Naive B cell (primary cell): ENCODE measurements at places on chromosomes 1 and 21.

DNA sequence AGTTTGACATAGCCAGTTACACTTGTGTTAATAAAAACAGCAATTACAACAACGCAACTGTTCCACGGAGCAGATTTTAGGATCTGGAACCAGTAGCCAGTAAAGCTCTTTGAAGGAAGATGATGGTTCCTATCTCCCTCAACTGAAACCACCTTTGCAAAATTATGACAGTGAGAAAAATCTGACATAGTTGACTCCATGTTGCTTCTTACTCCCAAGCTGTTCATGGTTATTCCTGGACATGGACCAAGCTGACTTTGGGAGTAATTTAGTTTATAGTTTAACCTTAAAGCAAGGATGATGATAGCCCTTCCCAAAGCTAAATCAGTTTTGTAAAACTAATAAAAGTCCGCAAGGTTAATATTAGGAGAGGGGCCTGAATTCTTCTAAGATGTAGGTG is 518.0 kb upstream of the ZP4 start:
- DNase-seq = no peak

GRCh38 chr1:169550294-169550693 is 36.0 kb downstream of the F5 start:
- DNase-seq = peak; percentile 29

GRCh38 chr1:31593770-31594632 is 17.7 kb downstream of the TINAGL1 start:
- peak; percentile 66 for DNase-seq

DNA sequence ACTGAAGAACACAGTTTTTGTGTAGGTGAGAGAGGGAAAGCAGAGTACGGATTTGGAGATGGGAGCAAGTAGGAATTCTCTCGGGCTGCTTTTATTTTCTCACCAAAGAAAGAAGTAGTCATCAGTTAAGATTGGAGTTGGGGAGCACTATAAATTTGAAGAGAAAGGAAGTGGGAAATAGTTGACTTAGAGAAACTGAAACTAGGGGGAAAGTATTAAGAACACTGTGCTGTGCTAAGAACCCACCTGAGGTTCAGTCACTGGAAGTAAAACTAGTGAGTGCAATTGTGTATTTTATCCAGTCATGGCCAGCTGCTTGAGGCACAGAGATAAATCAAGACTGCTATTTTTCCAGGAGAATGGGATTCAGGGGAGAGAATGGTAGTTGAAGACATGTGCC is 37.4 kb downstream of the CLCC1 start:
- no peak for DNase-seq

DNA sequence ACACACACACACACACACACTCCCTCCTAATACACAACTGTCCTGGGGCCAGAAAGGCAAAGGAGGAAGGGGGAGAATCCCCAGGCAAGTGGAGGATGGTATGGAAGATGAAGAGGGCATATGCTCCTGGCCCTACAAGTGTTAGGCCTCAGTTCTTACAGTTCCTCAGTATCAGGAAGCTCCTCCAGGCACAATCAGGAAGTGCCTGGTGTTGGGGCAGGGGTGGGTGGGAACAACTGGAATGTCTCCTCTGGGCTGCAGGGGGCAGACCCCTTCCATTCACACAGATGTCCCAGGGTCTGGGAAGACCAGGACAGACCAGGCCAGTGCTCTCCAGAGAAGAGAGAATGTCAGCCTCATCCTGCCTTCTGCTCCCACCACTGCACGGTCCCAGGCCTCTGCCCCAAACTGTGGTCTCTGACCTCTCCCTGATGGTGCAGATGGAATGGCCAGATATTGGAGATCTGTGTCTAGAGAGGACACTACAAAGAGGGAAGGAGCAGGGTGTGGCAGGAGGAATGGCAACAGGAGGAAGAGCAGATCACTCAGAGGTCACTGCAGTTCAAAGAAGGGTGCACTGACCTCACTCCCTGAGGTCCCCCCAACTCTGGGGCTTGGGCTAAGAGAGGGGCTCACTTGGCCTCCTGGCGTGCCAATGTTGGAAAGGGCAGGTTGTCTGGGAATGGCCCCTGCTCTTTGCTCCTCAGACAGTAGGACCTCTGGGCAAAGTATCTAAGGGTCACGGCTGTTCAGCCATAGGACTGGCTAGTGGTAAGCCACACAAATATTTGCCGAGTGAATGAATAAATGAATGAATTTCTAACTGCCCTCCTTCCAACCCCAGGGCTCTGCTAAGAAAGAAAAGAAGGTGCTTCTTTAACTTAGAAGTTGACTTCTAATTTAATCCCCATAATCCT is 2.5 kb upstream of the DENND2D start:
- DNase-seq = no peak

- no peak for DNase-seq
These were observed 18.5 kb downstream of the CDCP2 start for GRCh38 chr1:54134295-54134694.

GRCh38 chr1:37002898-37003297 is 31.4 kb downstream of the GRIK3 start:
- DNase-seq = no peak

DNA sequence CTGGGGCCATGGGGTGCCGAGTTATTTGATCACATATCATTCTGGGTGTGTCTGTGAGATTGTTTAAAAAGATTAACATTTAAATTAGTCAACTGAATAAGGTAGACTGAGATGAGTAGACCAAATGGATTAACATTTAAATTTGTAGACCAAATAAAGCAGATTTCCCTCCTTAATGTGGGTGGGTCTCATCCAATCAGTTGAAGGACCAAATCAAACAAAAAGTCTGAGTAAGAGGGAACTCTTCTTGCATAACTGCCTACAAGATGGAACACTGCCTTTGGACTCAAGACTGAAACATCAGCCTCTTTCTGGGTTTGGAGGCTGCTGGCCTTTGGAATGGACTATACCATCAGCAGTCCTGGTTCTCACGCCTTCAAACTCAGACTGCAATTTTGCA is 17.0 kb upstream of the SNX7 start:
- DNase-seq = no peak

- no peak for DNase-seq
These were observed 112.6 kb downstream of the ADAMTS1 start for GRCh38 chr21:26732432-26733221.

GRCh38 chr1:60668585-60668984 is 413.8 kb upstream of the NFIA start:
- DNase-seq = no peak

DNA sequence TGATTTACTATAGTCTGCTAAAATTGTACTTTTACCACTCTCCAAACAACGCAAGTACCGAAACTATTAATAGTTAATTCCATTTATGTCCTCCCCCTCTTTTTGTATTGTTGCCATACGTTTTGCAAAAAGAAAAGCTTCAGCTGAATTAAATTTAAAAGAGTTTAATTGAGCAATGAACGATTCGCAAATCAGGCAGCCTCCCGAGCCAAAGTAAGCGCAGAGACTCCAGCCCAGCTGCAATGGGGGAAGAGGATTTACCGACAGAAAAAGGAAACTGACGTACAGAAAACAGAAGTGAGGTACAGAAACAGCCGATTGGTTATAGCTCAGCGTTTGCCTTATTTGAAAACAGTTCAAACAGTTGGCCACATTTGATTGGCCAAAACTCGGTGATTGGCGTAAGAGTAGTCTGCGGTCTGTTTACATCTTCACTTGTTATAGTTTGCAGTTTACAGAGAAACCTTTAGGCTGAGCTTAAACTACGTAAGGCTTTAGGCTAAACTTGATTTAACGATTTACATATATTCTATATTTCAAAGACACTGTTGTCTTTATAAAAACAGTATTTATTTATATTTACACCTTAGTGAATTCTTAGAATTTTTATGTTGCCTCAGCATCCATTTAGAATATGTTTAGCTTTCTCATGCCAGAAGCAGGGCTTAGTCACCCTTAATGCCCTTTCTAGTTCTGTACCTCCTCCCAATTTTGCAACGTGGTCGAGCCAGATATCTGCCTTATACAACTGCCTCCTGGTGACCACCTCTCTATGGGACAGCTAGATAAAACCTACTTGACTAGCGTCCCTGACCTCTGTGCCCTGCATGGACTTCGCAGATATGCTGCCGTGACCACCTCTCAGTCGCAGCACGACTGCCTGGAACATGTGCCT is 23.8 kb downstream of the CR1 start:
- DNase-seq = no peak

- DNase-seq = no peak
These were observed 22.8 kb downstream of the HFM1 start for GRCh38 chr1:91381844-91382243.

- no peak for DNase-seq
These were observed 20.9 kb downstream of the DPH5 start for GRCh38 chr1:101004670-101005069.

DNA sequence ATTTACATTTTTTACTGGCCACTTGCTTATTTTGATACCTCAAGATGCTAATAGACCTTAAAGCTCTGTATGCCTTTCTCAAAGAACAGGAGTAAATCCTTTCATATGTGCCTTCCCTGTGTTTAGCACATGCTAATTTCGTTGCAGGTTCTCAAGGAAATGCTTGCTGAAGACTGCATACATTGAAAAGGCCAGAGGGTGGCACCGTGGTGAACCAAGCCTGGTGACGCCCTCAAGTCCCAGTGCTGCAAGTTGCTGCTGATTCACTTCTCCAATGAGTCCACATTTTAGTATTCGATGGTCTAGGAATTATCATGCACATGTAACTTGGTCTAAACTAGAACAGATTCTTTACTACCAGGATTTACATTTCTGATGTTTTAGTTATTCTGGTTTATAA is 94.1 kb downstream of the CLDN17 start:
- no peak for DNase-seq

GRCh38 chr1:204254031-204254661 is 40.4 kb upstream of the GOLT1A start:
- no peak for DNase-seq

GRCh38 chr1:2784854-2785630 is 16.5 kb downstream of the TTC34 start:
- DNase-seq = no peak

DNA sequence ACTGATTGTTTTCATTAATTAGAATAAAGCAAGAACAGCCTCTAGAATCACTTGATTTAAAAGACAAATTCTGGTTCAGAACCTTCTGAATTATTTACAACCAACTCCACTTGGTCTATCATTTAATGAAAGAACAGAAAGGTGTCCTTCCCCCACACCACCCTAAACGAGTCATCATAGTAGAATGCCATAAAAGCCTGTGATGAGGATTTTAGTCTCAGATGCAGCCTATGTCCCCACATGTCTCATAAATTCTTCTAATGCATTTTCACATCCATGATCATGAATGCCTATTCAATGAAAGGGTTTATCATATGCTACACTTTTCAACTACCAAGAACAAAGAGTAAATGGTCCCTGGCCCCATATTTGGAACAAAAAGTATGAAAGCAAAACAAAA is 508.1 kb downstream of the DPYD start:
- no peak for DNase-seq

GRCh38 chr1:38990386-38990737 is 714 bp upstream of the AKIRIN1 start:
- DNase-seq = no peak

GRCh38 chr21:44855572-44855971 is 17.9 kb downstream of the PTTG1IP start:
- DNase-seq = no peak

DNA sequence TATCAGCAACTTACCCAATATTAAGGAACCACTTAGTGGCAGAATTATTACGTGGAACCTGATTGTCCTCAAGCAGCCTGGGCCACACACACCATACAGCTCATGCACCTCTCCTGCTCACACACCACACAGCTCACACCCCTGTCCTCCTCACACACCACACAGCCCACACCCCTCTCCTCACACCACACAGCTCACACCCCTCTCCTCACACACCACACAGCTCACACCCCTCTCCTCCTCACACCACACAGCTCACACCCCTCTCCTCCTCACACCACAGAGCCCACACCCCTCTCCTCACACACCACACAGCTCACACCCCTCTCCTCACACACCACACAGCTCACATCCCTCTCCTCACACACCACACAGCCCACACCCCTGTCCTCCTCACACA is 36.8 kb upstream of the LAMC2 start:
- no peak for DNase-seq

- DNase-seq = no peak
These were observed 40.7 kb upstream of the SCCPDH start for GRCh38 chr1:246683521-246683920.

- no peak for DNase-seq
These were observed 11.5 kb downstream of the LRRN2 start for GRCh38 chr1:204673909-204674649.

DNA sequence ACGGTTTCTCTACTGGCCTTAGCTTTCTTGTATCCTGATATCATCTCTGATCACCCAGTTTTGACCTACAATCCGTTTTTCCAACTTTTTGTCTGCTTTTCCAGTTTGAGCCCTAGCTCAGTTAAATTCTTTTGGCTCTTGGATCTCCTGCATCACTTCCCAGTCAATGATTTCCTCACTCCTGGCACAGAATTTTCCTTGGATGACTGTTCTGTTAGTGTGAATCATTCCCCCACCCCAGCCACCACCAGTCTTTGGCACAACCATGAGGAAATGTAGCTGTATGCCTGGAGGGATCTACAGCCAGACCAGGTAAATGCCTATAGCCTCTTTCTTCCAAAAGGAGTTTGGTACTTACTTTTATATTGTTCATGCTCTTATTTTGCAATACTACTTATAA is 187.2 kb upstream of the PTGFR start:
- DNase-seq = no peak

DNA sequence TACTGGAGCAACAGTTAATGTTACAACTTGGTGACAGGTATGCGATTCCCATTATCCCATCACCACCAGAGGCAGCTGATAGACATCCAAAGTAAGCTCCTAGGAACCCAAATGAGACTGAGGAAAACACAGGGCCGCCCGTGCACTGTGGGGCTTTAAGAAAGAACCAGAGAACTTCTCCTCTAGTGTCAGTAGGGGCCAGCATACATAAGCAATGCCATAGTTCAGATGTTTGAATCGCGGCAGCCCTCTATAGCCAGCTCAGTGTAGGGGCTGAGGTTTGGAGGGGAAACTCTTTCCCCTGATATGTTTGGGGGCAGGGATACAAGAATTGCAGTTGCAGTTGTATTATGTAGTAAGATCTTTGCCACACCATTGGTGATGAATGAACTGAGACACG is 593.3 kb upstream of the NCAM2 start:
- no peak for DNase-seq

DNA sequence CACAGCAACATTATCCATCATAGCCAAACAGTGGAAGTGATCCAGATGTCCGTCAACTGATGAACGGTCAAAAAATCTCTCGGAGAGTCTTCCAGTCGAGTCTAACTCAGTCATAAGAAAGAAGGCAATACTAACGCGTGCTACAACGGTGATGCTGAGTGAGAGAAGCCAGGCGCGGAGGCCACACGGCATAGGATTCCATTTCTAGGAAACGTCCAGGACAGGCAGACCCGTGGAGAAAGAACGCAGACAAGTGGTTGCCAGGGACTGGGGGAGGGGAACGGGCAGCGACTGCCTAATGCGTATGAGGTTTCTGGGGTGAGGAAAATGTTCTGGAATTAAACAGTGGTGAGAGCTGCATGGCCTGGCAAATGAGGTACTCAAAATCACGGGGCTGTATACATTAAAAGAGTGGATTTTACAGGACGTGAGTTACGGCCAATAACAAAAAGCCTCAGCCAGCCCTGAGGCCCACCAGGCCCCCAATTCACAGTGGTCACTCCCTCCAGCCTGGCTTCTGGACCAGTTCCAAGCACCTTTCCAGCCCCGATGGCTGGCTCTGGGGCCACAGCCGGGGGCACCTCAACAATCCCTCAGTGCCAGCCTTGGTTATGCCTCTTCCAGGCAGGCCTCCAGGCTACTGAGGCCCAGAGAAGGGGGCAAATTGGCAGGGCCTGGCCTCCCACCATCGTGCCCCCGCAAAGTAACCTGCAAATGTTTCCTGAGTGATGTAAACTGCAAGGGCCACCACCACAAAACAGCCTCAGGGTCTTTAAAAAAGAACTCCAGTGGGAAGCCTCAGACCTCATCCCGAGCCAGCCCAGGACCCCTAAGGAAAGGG is 3.4 kb downstream of the WNT9A start:
- no peak for DNase-seq
